Cardiac atrium fibroblast (primary cell): ENCODE measurements at places on chromosomes 2 and 18. TPM values are rescaled to one million over a fixed set of nuclear protein-coding genes. Genes with fewer than 3 reads are reported as not detected.

Gene PUS10
- 5.7 and 24.6 TPM in 2 replicates for total RNA-seq

Gene FBXO36
- total RNA-seq: 1.8 TPM in 2 replicates

Gene RGPD3
- total RNA-seq: 0.32 and 0.90 TPM in 2 replicates

Gene MERTK
- 1.1 and 1.6 TPM in 2 replicates for total RNA-seq

Gene MC2R
- total RNA-seq: not detected in 2 replicates

Gene TTC21B
- 6.5 and 13.0 TPM in 2 replicates for total RNA-seq

Gene G6PC2
- not detected in 2 replicates for total RNA-seq

Gene DNAH7
- 1.8 TPM in 1 of 2 replicates, not detected in the other for total RNA-seq

Gene ACVR1C
- not detected in 2 replicates for total RNA-seq

Gene HTR2B
- total RNA-seq: 1.1 TPM in 2 replicates

Gene TRIP12
- 66.8 and 143 TPM in 2 replicates for total RNA-seq

Gene ACADL
- not detected in 2 replicates for total RNA-seq
